ENCODE measurements at places on chromosomes 7 and 10.

GRCh38 chr7:86629-87028, 105.7 kb upstream of the FAM20C start:
- no peak for DNase-seq

- no peak for DNase-seq
These were observed 5.7 kb downstream of the GIGYF1 start for GRCh38 chr7:100688326-100688860.

GRCh38 chr10:78898341-78899097, 170.2 kb upstream of the ZMIZ1 start:
- no peak for DNase-seq

GRCh38 chr10:116270771-116271592, 2.0 kb downstream of the GFRA1 start:
- no peak for DNase-seq

- no peak for DNase-seq
These were observed 73.2 kb downstream of the POT1 start for GRCh38 chr7:124856299-124856888.

- no peak for DNase-seq
These were observed 20.6 kb upstream of the PDCD4 start for GRCh38 chr10:110851020-110851612.

DNA sequence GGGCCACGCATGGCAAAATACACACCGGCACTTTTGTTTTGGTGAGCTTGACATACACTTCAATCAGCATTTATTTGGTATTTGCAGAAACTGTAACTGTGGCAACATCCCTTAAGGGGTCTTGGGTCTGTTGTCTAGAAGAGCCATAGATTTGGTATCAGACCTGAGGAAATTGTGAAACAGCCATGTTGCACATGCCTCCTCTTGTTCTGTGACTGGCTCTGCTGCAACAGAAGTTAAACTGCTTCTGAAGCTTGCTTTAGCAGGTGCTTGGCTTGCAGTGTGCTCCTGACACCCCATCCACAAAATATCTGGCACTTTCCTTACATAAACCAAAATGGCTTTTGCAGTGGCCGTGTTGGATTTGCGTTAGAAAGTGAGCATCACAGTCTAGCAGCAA, 247.3 kb downstream of the GATA3 start:
- DNase-seq: no peak

GRCh38 chr10:114372179-114372578, 32.1 kb downstream of the AFAP1L2 start:
- no peak for DNase-seq

GRCh38 chr7:17015598-17016031, 133.8 kb upstream of the AGR3 start:
- DNase-seq: no peak

GRCh38 chr7:151678227-151678604, 158.5 kb upstream of the RHEB start:
- DNase-seq: no peak

GRCh38 chr10:22652988-22653481, 61.3 kb downstream of the PIP4K2A start:
- DNase-seq: no peak

DNA sequence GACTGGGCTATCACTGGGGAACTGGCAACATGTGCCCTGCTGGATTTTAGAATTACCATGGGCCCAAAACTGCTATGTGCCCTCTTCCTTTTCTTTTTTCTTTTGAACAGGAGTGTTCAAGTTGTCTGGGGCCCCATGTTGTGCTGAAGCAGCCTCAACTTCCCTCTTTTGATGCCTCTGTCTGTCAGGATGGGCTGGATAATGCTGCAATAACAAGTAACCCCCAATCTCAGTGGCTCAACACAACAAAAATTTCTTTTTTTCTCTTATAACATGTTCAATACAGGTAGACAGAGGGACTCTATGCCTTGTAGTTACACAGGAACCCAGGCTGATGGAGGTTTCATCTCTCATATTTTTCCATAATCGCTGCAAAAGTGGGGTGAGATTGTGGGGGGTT, 8.2 kb upstream of the PCBD1 start:
- no peak for DNase-seq

DNA sequence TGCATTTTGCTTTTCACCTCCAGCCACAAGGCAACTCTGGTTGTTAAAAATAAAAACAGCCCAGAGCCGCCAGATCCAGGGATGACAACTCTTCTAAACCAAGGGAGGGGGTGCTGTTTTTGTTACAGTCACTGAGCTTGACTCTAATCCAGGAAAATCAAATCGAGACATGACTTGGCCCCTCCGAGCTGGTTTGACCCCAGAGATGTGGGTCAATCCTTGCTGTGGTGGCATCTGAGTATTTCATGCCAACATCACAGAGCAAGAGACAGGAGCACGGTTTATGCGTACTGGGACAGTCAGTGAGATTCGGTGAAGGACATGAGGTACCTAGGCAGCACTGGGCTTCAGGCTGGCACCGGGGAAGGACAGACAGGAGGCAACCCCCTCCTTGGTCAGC, 88.8 kb upstream of the ZMIZ1 start:
- DNase-seq: no peak

DNA sequence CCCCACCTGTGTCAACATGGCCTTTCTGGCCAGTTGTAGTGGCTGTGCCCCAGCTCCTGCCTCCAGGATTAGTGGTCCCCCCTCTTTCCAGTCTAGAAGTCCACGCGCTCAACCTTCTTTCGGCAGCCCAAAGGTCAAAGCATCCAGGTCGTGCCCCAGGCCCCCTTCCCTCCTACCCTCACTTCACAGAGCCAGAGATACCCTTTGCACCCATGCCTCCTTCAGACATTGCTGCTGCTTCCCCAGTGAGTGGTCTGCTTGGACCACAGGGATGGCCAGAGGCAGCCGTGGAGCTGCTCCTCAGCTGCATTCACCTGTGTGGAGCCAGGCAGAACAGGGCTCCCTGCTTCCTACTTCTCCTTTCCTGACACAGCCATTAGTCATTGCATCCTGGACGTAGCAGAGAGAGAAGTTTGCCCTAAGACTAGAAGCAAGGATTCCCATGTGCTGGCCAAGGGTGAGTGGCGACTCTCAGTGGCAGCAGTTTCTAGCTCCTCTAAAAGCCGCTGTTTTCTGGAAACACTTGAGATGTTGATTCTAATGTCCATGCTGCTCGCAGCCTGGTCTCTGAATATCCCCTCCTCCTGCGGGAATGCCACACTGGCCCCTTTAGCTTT, 243.1 kb upstream of the SHH start:
- DNase-seq: no peak

DNA sequence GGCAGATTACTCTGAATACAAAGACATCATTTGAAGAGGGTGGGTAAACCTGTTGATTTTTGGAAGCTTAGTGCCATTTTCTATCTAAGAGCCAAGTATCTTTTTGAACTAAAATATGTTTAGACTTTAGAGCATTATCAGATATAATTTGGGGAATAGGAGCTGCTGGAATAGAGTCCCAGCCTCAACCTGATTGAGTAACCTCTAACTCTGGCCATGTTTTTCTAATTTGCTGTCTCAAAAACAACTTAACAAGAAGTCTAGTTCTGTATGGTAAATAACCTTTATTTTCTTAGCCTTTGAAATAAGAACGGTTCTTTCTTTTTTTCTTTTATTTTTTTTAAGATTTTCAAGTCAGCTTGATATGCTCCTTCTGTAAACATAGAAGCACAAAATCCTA, 224.5 kb downstream of the DYNC1I1 start:
- DNase-seq: no peak

- DNase-seq: no peak
These were observed 41.1 kb upstream of the NUPR2 start for GRCh38 chr7:56157238-56157790.

- DNase-seq: no peak
These were observed 588.7 kb upstream of the PFKP start for GRCh38 chr10:2478656-2479055.

- no peak for DNase-seq
These were observed 81.3 kb downstream of the PRKCQ start for GRCh38 chr10:6498771-6499170.

GRCh38 chr10:84539216-84539615, 210.8 kb downstream of the CCSER2 start:
- DNase-seq: no peak

GRCh38 chr10:103792547-103792946, 62.8 kb downstream of the SH3PXD2A start:
- no peak for DNase-seq

GRCh38 chr10:11106621-11107374, 89.1 kb downstream of the CELF2 start:
- DNase-seq: no peak

- DNase-seq: no peak
These were observed 6.1 kb downstream of the CCAR1 start for GRCh38 chr10:68727146-68727545.

DNA sequence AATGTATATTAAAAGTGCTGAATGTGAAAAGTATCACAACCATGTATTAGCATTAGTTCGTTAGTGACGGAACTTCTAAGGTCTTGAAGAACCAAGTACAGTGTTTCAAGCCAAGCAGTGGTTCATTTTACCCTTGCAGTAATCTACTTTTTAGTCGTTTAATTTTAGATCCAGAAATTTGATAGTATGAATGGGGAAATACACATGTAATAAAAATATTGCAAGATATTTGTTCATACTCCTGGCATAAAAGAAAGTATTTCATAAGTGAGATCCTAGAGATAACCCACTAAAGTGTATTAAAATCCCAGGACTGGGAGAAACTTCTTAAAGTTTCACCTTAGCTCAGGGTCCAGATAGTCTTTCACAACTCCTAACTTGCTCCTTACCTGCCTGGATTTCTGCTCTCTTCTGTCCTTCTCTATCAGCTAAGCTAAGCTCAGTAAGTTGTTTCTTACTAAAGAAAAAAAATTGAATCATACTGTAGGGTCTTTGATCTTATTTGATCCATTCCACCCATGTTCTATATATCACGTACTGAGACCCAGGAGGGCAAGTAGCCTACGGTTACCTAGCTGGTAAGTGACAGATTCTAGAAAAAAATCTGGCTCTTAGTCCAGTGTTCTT, 1.5 kb downstream of the BCAP29 start:
- DNase-seq: no peak

GRCh38 chr10:16679511-16679910, 137.7 kb downstream of the RSU1 start:
- DNase-seq: no peak

DNA sequence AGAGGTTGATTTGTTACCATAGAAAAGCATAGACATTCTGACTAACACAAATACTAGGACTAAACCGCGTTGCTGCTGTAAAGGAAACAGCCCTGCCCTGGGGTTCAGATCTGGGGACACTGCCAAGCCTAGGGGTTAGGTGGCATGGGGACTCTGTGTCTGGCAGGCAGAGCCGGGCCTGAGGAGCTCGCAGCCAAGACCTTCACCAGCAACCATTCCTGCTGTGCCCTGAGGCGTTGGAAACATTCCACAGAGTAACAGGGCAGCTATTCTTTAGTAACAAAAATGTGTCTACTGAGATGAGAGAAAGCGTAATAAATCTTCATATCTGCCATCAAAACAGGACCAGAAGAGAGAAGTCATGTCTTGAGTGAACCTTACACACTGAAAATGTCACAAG, 280.5 kb downstream of the POM121L12 start:
- no peak for DNase-seq

- DNase-seq: no peak
These were observed 91.0 kb downstream of the ZMIZ1 start for GRCh38 chr10:79159785-79160184.

DNA sequence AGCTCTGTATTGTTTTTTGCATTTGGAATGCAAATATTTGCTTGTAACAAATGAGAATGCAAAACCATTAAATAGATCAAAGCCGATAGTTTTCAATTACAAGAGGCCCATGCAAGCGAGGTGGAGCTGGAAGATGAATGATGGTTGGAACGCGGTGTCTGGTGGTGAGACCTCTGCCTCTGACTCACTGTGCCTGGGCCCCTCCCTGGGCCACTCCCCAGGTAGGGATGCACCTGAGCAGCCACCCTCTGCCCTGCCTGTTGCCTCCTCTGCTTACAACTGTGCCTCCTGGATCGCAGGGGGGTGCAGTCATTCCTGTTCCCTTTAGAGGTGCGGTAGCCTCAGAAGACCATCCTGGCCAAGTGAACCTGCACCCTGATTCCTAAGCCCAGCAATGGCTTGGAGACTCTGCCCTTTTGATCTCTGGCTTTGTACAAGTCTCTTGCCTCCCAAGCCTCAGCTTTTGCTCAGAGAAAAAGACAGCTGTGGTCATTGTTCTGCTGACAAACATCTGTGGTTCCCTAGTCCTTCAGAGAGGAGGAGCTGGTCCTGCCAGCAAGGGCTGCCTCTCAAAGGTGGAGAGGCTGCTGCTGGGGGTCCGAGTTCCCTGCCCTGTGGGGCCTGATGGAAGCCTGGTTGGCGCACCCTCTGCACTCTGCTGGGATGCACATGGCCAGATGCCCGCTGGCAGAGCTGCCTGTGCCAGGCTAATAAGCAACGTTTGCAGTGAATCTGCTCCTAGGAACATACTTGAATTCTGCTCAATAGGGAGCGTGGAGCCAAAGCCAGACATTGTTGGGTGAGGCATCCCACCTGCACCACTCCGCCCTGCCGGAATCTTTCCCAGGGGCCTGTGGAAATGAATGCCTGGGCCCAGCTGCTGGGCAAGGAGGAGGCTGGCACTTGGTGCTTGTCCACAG, 126.3 kb upstream of the TCERG1L start:
- no peak for DNase-seq

- DNase-seq: no peak
These were observed 45.8 kb upstream of the CARD11 start for GRCh38 chr7:3089493-3089892.

- DNase-seq: no peak
These were observed 613.8 kb downstream of the PHTF2 start for GRCh38 chr7:78412216-78412858.

GRCh38 chr10:63173468-63174232, 40.5 kb downstream of the NRBF2 start:
- DNase-seq: no peak

GRCh38 chr7:67463316-67463715, 466.7 kb downstream of the TYW1 start:
- no peak for DNase-seq

DNA sequence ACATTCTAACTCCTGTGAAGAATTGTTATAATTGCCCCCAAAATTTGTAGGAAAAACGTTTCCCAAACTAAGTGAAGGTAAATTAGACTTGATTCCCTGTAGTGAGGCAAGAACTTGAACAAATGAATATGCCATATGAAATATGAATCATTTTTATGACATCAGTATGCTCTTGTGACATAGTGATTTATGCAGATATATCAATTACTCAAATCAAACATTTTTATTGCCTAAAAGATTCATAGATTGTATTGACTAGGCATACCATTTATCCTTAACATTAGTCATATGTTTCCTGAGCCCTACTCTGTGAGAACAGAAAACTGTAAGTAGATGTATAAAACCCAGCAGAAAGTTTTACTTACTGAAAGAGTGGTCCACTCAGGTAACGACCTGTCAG, 245.6 kb downstream of the MALRD1 start:
- no peak for DNase-seq

- no peak for DNase-seq
These were observed 18.1 kb downstream of the PRKG1 start for GRCh38 chr10:51092402-51092801.

DNA sequence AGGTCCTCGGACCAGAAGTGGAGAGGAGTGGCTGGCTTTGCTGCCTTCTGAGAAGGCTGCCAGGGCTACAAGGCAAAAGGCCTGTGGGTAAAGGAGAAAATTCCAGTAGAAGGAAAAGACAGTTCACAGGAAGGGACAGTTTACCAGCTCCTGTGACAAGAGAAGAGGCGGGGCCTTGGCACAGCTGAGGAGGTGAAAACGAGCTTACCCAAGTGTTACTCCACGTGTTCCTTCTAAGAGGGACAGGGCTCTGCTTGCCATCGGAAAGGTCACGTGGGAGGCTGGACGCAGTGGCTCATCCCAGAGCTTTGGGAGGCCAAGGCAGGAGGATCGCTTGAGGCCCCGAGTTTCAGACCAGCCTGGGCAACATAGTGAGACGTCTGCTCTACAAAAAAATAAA, 129.4 kb upstream of the ZNF746 start:
- no peak for DNase-seq

All from epithelial cell of prostate (primary cell).